Upper lobe of left lung (tissue), 6 donors: ENCODE measurements at places on chromosomes 11 and 22. TPM values are rescaled to one million over a fixed set of nuclear protein-coding genes. Genes with fewer than 3 reads are reported as not detected.

DNA sequence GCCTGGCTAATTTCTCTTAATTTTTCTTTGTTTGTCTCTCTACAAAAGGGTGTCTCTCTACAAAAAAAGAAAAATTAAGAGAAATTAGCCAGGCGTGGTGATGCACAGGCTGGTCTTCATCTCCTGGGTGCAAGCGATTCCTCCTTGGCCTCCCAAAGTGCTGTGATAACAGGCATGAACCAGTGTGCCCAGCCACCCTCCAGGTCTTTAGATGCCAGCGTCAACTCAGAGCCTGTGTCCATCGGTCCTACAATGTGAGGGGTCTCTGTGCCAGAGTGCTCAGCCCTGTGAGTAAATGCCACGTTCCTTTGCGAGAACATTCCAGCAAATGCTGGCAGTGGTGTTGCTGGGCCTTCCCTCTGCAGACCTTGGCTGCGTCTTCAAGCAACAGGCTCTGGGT lies 62.7 kb downstream of the IGF2 start:
- no peak for DNase-seq

- DNase-seq: no peak
These were observed 53.0 kb downstream of the RELT start for GRCh38 chr11:73429121-73429750.

GRCh38 chr22:36894266-36894665 lies 19.2 kb upstream of the CSF2RB start:
- DNase-seq: no peak

OR4D9 gene
- not detected for total RNA-seq

OR4C3 gene
- not detected for total RNA-seq
